ENCODE measurements at places on chromosomes 7 and 10. TPM values are rescaled to one million over a fixed set of nuclear protein-coding genes. Genes with fewer than 3 reads are reported as not detected.

The GIMAP6 gene
- 41.1 TPM for total RNA-seq

The GRM3 gene
- total RNA-seq: not detected

The ZNF853 gene
- total RNA-seq: 31.4 TPM

The SFRP5 gene
- total RNA-seq: 1.8 TPM

The CYP3A4 gene
- not detected for total RNA-seq

The CASTOR2 gene
- 29.9 TPM for total RNA-seq

The AKR1D1 gene
- not detected for total RNA-seq

The AGBL3 gene
- 0.28 TPM for total RNA-seq

The EXOC6 gene
- total RNA-seq: 13.3 TPM

The DNMBP gene
- total RNA-seq: 17.9 TPM

The ZNF239 gene
- 6.5 TPM for total RNA-seq

The PHYH gene
- total RNA-seq: 27.1 TPM

The ANKRD61 gene
- not detected for total RNA-seq

The NPC1L1 gene
- 0.85 TPM for total RNA-seq

The C7orf33 gene
- not detected for total RNA-seq

The AOAH gene
- total RNA-seq: 22.6 TPM

The MOGAT3 gene
- not detected for total RNA-seq

The TAF3 gene
- 7.2 TPM for total RNA-seq

Data from thoracic aorta (tissue), 2 donors.